NCI-H2081 treated with DMSO at 0.1 percent for 48 hours (cell line): ENCODE measurements at places on chromosomes 1 and 21.
A peak's percentile ranks its signal among the peaks of the same experiment; 100 is the strongest.

DNA sequence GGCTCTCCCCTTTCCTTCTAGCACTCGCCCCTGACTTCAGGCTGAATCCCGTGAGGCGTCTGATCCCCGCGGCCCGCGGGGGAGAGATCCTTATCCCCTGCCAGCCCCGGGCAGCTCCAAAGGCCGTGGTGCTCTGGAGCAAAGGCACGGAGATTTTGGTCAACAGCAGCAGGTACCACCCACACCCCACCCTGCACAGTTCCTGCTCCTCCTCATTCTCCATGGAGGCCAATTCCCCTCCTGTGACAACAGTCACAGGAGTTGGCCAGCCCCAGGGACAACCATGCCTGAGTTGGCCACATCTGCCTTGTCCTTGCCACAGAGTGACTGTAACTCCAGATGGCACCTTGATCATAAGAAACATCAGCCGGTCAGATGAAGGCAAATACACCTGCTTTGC, 20.0 kb downstream of the TMEM81 start:
- DNase-seq = no peak

GRCh38 chr1:225754940-225755641, 22.5 kb upstream of the SRP9 start:
- DNase-seq = no peak

GRCh38 chr1:72997041-72997440, 714.7 kb upstream of the NEGR1 start:
- DNase-seq = no peak

GRCh38 chr1:109838838-109839240, 71.8 kb upstream of the CSF1 start:
- no peak for DNase-seq

DNA sequence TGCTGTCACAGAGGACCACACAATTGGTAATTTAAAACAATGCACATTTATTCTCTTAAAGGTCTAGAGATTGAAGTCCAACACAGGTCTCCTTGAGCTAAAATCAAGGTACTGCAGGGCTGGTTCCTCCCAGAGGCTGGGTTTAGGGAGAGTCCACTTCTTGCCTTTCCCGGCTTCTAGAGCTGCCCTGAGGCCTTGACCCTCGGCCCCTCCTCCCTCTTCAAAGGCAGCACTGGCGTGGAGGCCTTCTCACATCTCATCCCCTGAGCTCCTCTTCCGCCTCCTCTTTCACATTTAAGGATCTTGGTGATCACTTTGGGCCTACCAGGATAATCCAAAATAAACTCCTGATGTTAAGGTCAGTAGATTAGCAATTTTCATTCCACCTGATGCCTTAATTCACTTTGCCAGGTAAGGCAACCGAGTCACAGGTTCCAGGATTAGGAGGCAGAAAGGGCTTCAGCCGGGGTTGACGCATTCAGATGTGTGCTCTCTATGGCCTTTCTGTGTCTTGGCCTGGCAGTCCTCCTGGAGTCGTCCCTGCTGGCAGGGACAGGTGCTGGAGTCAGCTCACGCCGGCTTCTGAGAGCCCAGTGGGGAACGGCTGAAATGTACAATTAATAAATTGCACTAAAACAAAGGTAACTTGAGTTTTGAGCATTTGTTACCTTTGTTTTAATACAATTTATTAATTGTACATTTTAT, 61.2 kb upstream of the ABCG1 start:
- no peak for DNase-seq

GRCh38 chr1:180157108-180157507, 2.4 kb downstream of the QSOX1 start:
- no peak for DNase-seq

GRCh38 chr1:34409689-34410229, 233.1 kb downstream of the C1orf94 start:
- DNase-seq = no peak

DNA sequence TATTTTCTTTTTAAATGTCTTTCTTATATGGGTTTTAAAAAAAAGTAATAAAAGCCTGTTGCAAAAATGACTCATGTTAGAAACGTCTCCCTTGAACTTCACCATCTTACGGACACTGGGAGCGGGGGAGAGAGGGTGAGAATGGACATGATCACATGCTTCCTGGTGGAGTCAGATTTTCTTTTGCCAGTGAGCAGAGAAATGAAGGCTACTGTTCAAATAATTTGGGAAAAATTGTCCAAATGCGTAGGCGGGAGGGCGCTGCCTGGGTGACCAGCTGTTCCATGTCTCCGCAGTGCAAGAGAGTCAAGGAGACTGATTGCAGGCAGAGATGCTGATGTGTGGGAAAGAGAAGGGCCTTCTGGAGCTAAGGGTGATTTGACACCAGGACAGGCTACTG, 23.1 kb downstream of the EIF2D start:
- no peak for DNase-seq

GRCh38 chr1:54551891-54552290, 3.9 kb downstream of the ACOT11 start:
- no peak for DNase-seq

GRCh38 chr21:41465176-41465781, 39.2 kb downstream of the MX1 start:
- DNase-seq = no peak

DNA sequence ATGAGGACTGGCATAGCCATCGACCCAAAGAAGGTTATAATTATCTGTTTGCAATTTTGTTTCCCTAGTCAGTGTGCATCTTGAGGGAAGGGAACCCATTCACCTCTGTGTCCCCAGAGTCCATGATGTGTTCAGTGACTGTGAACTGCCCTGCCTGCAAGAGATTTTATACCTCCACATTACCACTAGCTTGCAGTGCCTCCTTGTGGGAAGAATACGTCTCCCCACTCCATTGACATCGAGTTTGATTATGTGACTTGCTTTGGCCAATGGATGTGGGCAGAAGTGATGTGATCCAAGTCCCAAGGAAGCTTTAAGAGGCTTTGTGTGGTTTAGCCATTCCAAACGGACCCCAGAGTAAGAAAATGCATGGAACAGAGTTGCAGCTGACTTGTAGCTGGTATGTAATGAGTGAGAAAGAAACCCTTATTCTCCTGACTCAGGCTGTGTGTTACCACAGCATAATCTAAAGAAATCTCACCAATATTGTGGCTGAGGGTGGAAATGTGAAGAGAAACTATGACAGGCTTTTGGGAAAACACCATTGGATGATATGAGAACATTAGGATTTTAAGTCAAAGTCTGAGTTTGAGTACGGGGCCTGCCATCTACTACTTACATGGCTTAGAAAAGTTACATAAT, 47.8 kb upstream of the NRDC start:
- DNase-seq = no peak

DNA sequence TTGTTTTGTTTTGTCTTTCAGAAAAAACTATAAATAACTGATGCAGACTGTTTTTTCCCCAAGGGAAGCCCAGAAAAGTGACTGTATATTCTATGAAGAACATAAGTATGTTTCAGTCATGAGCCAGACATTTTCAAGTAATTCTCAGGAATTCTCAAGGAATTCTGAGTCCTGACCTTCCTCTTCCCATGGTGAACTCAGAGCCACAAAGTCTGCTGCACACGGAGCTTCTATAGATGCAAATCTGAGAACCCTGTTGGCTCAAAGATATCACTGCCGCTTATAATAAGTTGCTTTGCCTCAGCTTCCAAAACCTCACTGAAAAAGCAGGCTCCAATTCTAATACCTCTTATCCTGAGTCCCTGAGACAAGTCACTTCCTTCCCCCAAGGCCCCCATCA, 418.5 kb upstream of the RUNX1 start:
- no peak for DNase-seq

GRCh38 chr1:115912116-115912515, 64.2 kb upstream of the SLC22A15 start:
- DNase-seq = no peak

- DNase-seq = peak; percentile 64
These were observed 183.1 kb downstream of the ZSCAN20 start for GRCh38 chr1:33655496-33655895.

DNA sequence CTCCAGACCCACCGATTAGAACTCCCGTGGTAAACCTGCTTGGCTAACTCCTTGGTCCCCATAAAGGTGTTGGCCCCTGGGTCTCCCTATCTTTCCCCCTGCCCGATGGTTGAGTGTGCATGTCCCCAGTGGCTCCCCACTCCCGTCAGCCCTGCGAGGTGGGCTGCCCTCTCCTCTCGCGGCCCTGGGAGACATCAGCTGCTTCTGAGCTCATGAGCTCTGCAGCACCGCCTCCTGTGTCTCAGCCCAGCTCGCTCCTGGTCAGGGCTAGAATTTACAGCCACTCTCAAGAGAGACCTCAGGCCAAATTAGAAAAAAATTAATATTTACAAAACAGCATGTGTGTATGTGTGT, 15.9 kb upstream of the ZBTB21 start:
- DNase-seq = no peak

- no peak for DNase-seq
These were observed 31.1 kb upstream of the HSD3B1 start for GRCh38 chr1:119475866-119476439.

GRCh38 chr1:114353262-114353661, 157.7 kb downstream of the TRIM33 start:
- DNase-seq = no peak

- no peak for DNase-seq
These were observed 402 bp downstream of the C21orf58 start for GRCh38 chr21:46323227-46323709.

DNA sequence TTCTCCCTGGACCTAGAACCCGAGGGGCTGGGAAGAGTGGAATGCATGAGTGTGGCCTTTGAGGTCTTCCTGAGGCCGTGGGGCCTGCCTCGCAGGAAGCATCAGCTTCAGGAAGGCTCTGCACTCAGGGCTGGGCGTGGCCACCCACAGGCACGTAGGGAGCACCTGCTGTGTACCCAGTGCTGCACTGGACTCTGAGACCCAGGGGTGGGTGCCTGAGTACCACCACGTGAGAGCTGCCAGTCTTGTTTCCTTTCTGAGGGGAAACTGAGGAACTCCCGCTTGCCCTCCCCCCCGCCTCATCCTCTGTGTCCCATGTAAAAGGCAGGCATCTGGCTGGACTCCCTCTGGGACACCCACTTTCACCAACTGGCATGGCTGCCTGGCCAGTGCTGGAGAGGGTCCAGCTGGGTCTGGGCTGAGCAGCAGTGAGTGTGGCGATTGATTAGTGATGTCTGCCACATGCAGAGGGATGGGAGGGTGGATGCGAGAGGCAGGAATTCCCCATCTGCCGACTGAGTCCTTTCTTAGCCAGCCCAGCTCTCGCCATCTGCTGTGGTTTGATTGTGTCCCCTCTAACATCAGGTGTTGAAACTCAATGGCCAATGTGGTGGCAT, 30.2 kb upstream of the TTC34 start:
- DNase-seq = no peak

GRCh38 chr1:53439337-53440207, 19.6 kb upstream of the DMRTB1 start:
- DNase-seq = no peak

- DNase-seq = no peak
These were observed 1198.9 kb downstream of the PLA2G4A start for GRCh38 chr1:188027613-188028012.

GRCh38 chr1:48356901-48357300, 115.1 kb downstream of the SPATA6 start:
- DNase-seq = no peak

DNA sequence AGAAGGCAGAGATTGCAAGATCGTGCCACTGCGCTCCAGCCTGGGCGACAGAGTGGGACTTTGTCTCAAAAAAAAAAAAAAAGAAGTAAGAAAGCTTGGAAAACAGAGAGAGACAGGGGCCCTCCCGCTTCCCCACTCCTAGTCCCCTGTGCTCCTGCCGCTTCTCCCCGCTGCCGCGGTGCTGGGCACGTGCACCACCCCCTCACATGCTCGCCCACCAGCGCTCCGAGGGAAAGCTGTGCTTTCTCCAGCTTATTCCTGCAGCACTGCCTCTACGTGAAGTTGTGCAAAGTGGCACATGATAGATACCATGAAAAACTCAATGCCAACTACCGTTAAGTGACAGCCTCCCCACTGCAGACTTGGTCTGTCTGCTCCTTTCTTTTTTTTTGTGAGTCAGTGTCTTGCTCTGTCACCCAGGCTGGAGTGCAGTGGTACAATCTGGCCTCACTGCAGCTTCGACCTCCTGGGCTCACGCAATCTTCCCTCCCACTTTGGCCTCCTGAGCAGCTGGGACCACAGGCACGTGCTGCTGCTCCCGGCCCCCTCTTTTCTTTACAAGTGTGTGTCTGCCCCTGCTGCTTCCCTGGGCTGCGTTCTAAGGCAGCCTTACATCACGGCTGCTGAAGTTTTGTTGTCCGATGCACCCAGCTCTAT, 15.4 kb downstream of the SLX9 start:
- DNase-seq = no peak

DNA sequence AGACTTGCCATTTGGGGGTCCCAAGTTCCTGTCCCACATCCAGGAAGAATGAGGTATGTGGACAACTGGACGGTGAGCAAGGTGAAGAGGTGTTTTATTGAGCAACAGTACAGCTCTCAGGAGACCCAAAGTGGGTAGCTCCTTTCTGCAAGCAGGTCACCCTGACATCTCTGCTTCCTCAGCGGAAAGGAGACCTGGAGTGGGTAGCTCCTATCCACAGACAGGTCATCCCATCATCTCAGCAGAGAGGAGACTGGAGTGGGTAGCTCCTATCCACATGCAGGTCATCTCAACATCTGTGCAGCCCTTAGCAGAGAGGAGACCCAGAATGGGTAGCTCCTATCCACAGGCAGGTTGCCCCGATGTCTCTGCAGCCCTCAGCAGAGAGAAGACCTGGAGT, 13.8 kb upstream of the FNBP1L start:
- DNase-seq = no peak

GRCh38 chr1:169465281-169465680, 20.5 kb downstream of the SLC19A2 start:
- no peak for DNase-seq

- DNase-seq = no peak
These were observed 26.0 kb downstream of the ROR1 start for GRCh38 chr1:63799820-63800219.

DNA sequence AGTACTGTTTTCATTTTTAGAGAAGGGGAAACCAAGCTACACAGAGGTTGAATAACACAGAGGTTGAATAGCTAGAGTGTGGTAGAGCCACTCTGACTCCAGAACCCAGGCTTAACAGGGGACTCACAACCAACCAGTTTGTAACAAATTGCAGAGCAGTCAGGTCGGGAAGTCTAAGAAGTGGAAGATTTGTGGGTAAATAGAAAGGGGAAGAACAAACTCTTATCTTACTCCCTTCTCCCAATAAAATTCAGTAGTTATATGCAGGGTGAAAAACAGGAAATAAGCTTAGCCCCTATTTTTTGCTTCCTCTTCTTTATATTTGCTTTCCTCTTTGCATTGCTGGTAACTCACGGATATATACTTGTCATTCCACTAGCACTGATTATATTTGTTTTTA, 23.2 kb downstream of the CDC42 start:
- no peak for DNase-seq

DNA sequence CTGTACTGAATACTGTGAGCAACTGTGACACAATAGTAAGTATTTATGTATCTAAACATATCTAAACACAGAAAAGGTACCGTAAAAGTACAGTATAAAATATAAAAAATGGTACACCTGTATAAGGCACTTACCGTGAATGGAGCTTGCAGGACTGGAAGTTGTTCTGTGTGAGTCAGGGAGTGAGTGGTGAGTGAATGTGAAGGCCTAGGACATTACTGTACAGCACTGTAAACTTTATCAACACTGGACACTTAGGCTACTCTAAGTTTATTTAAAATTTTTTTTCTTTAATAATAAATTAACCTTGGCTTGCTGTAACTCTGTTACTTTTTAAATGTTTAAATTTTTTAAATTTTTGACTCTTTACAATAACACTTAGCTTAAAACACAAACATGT, 24.5 kb upstream of the SHCBP1L start:
- DNase-seq = no peak

- no peak for DNase-seq
These were observed 165.8 kb upstream of the RAB4A start for GRCh38 chr1:229105109-229105508.
